ENCODE measurements at places on chromosomes 7 and 10.
A peak's percentile ranks its signal among the peaks of the same experiment; 100 is the strongest.

DNA sequence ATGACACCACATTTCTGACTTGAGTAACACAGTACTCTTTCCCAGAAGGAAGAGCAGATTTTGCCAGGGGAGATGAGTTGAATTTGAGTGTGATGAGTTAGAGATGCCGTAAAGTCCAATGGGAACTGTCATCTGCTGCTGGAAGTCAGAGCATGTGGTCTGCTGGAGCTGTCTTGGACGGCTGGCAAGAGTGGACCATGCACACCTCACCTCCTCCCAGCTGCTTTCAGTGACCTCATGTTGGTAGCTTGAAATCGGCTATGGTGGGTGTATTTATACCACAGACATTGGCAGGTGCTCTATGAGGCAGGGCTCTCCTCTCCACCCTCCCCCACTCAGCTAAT is 82.3 kb downstream of the COL13A1 start:
- no peak for DNase-seq

- no peak for DNase-seq
Observed at GRCh38 chr7:108076156-108076555, 54.0 kb downstream of the LAMB4 start.

GRCh38 chr10:113550365-113550764 is 2.5 kb upstream of the HABP2 start:
- DNase-seq: peak; percentile 66

DNA sequence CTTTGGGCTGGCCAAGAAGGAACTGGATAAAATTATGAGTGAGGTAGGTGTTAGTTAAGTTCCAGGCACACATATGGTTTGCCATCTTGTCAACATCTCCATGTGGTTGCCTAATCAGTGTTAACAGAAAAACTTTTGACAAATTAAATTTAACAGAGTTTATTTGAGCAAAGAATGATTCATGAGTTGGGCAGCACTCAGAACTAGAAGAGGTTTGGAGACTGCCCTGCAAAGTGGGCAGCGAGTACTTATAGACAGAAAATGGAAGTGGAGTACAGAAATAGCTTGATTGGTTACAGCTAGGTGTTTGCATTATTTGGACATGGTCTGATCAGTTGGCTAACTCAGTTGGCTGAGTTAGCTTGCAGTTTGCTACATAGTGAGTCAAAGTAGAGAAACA is 37.5 kb upstream of the AGK start:
- no peak for DNase-seq

- DNase-seq: no peak
Observed at GRCh38 chr7:128032605-128033235, 1.5 kb upstream of the LRRC4 start.

DNA sequence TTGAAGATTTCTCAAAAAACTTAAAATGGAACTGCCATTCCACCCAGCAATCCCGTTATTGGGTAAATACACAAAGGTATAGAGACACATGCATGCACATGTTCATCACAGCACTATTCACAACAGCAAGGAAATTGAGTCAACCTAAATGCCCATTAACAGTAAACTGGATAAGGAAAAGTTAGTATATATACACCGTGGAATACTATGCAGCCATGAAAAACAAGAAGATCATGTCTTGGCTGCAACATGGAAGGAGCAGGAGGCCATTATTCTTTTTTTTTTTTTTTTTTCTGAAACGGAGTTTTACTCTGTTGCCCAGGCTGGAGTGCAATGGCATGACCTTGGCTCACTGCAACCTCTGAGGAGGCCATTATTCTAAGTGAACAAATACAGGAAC is 749.0 kb downstream of the MAGI2 start:
- DNase-seq: no peak

GRCh38 chr7:148883266-148884048 is 634 bp downstream of the EZH2 start:
- DNase-seq: no peak

All from KBM-7 (cell line).